Hematopoietic multipotent progenitor cell treated with erythropoietin and hydrocortisone succinate and interleukin-3 and kit ligand, for 4 days (in vitro differentiated cells): ENCODE measurements at places on chromosomes 12 and 14.

GRCh38 chr12:95962222-95962621 lies 19.1 kb downstream of the AMDHD1 start:
- no peak for DNase-seq

GRCh38 chr14:71371711-71372396 lies 464.6 kb downstream of the PCNX1 start:
- no peak for DNase-seq

- no peak for DNase-seq
Measured at GRCh38 chr14:80350707-80351106, 139.4 kb upstream of the DIO2 start.

DNA sequence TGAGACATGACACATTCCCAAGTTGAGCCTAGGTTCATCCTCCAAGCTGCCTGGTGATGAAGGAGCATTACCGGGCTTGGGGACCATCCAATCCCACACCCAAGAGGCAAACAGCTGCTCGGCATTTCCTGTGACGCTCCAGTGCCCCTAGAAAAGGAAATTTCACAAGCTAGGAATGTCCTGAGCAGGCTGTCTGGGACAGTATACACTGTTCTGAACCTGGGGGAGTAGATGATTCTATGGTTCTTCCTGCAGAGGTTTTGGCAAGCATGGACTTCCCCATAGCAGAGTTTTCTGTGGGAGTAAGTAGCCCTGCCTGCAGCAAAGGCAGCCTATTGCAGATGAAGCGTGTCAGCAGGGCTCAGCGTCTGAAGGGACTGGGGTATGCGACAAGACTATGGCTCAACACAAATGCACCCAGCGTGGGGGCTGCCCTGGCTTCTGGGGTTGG lies 47.4 kb upstream of the SRSF5 start:
- DNase-seq, result peak; percentile 44

GRCh38 chr12:5399266-5399665 lies 32.6 kb upstream of the NTF3 start:
- DNase-seq, result no peak

- no peak for DNase-seq
Measured at GRCh38 chr12:124045671-124046455, 72.8 kb downstream of the ZNF664 start.

- DNase-seq, result no peak
Measured at GRCh38 chr12:70543444-70543843, 93.8 kb downstream of the PTPRB start.

GRCh38 chr12:87671757-87672156 lies 357.4 kb downstream of the C12orf50 start:
- DNase-seq, result no peak

GRCh38 chr14:35261774-35262173 lies 30.4 kb upstream of the PSMA6 start:
- peak; percentile 46 for DNase-seq
